ENCODE measurements at places on chromosomes 7 and 10.
A peak's percentile ranks its signal among the peaks of the same experiment; 100 is the strongest.

DNA sequence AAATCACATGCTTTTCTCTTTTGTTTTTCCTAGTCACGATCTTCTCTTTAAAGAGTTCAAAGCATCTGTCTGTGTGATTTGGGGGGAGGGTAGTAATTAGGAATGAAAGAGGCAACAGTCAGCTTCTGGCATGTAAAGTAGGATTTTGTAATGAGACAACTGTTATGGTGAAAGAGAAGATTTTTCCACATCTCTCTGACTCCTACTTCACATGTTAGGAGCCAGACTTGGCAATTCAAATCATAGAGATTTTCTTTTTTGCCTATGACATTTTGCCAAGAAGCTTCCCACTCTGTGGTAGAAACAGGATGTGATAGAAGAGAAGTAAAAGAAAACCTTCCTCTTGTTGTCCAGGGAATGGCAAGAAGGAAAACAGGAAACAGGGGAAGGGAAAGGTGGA is 38.3 kb upstream of the KLHL7 start:
- DNase-seq = no peak

- DNase-seq = no peak
Measured at GRCh38 chr10:50402466-50402865, 151.2 kb upstream of the ASAH2 start.

GRCh38 chr7:130471974-130472373 is 19.9 kb upstream of the MEST start:
- DNase-seq = no peak

- DNase-seq = no peak
Measured at GRCh38 chr10:78537018-78537417, 503.4 kb downstream of the RPS24 start.

DNA sequence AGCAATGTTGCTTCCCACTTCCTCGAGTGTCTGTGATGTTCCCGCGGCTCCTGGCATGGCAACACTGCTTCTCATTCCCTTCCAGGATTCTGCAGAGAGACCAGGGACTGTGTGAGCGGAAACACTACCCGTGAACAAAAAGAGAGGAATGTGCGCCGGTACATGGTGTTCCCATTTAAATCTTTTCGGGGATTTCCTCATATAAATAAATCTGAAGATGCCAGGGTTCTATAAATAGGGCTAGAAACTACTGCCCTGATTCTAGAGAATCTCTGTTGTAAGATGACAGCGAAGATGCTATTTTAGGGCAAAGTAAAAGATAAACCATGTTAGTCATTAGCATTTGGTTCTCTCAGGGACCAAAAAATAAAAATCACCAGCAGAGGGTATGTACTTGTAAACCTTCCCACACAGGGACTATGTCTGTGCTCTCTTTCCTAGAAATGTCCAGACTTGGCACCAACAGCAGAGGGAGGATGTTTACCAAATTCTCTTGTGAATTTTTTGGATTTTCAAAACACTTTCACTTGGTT is 92.2 kb upstream of the DDC start:
- no peak for DNase-seq

DNA sequence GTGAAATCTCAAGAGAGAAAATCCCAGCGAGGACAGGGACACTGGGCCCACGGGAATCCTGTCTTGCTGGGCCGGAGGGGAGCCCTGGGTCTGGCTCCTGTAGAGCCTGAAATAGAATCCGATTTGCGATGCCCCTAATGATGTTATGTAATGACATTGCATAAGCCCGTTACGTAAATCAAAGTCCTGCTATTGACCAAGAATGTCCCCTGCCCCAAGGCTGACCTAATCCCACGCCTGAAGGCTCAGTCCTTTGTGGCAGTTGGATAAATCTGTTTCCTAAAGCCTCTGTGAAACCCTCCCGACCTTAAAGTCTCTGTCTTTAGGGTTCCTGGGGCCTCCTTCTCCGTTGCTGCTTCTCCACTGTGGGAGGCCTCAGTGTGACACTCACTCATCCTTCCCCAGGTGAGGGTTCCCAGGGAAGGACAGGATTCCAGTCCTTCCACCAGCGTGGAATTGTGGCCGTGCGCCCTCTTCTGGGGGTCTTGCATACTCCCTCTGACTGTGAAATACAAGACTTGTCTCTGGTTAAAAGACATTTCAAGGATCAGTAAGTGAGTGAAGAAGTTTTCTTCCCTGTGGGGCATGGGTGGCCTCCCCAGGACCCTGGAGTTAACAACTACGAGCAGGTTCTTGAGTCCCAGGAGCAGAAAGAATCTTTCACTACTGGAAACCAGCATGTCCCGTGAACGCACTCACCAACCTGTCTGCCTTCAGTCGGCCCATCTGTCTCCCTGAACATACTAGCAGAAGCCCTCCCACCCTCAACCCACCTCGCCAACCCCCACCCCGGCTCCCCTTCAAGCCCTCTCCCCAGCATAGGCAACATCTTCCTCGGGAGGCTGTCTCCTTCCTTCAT is 19.8 kb downstream of the ZNF467 start:
- DNase-seq = no peak

DNA sequence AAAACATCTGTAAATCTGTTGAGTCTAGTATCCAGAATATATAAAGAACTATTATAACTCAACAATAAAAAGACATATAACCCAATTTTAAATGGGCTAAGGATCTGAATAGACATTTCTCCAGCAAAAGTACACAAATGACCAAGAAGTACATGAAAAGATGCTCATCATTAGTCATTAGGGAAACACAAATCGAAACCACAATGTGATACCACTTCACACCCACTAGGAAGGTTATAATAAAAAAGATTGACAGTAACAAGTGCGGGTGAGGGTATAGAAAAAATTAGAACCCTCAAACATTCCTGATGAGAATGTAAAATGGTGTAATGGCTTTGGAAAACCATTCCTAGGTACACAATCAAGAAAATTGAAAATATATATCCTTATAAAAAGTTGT is 4.1 kb downstream of the XPNPEP1 start:
- DNase-seq = no peak

- no peak for DNase-seq
Measured at GRCh38 chr7:8146788-8147413, 115.1 kb downstream of the ICA1 start.

- DNase-seq = no peak
Measured at GRCh38 chr10:37269554-37270256, 144.3 kb downstream of the ANKRD30A start.

- no peak for DNase-seq
Measured at GRCh38 chr7:105664816-105665525, 83.7 kb upstream of the EFCAB10 start.

- DNase-seq = no peak
Measured at GRCh38 chr10:91104193-91105041, 116.0 kb upstream of the PCGF5 start.

- no peak for DNase-seq
Measured at GRCh38 chr10:59362959-59363381, 621 bp upstream of the FAM13C start.

GRCh38 chr7:3089493-3089892 is 45.8 kb upstream of the CARD11 start:
- DNase-seq = no peak

DNA sequence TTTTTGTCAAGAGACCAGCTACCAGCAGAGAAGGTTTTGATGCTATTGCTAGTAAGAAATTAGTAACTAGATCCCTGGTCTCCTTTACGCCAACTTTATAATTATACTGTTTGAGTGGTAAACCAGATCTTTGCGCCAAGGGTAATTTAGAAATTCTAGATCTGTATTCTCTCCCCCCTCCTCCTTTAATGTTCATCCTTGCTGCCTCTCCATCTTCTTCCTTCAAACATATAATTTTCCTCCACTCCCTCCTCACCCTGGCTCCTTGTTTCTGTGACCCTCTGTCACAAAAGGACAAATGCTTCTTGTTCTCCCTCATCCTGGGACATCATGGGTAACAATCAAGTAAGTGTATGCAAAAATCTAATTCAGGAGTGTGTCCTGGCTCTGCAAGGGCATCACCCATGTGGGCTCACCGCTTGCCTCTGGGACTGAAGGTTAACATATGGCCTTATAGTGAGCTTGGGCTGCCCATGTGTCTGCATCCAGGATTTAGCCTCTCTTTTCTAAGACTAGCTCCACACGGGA is 121.2 kb downstream of the BAMBI start:
- no peak for DNase-seq

- DNase-seq = no peak
Measured at GRCh38 chr7:98638853-98639252, 21.8 kb downstream of the NPTX2 start.

GRCh38 chr10:58019863-58020537 is 247.7 kb downstream of the IPMK start:
- no peak for DNase-seq

- DNase-seq = no peak
Measured at GRCh38 chr7:133723044-133723443, 404.1 kb upstream of the LRGUK start.

DNA sequence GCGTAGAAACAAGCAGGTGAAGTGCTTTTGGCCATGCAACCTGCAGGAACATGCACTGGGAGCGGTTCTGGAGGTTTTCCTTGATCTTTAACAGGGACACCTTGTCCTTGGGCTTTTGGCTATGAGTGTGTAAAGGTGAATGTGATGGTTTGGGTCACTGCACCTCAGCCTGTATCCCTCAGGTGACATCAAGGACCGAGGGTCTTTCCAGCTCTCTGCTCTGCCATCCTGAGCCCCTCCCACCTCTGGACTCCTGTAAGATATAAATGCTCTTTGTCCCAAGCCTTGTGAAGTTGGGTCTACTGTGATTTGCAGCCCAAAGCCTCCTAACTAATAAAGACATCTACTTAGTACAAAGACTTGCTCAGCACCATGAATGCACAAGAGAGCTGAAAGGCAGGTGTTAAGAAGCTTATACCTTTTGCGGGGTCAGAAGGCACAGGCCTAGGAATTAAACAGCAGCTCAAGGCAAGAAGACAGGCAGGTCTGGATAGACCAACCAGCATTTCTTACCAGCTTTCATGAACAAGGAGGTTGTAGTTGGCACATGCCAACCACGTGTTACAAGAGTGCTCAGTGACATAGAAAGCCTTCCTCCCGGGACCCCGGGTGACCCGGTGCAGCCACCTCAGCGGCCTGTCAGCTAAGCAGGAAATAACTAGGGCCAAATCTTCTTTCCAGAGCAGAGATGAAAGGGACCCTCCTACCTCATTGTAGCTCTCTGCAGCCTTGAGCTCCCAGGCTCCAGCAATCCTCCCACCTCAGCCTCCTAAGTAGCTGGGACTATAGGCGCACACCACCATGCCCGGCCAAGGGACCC is 89.9 kb downstream of the CARD11 start:
- DNase-seq = no peak

GRCh38 chr10:118356628-118357027 is 14.5 kb upstream of the FAM204A start:
- DNase-seq = no peak

DNA sequence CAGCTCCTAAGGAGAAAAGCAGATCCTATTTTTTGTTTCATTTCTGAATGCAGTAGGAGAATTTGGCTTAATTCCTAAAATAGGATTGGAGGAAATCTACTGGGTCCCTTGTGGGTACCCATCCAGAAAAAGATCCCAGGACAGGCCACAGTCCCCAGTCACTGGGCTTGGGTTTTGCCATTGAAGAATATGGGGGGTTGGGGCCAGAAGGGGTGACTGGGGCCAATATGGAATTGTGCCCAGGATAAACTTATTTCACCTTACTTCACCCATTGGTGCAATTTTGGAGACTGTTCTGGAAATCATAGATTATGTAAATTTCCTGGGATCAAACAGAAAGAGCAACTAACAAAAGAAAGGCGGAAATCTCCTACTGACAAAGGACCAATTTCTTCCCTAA is 5.0 kb downstream of the HOXA5 start:
- DNase-seq = no peak

GRCh38 chr10:10956681-10957542 is 60.8 kb upstream of the CELF2 start:
- DNase-seq = no peak

DNA sequence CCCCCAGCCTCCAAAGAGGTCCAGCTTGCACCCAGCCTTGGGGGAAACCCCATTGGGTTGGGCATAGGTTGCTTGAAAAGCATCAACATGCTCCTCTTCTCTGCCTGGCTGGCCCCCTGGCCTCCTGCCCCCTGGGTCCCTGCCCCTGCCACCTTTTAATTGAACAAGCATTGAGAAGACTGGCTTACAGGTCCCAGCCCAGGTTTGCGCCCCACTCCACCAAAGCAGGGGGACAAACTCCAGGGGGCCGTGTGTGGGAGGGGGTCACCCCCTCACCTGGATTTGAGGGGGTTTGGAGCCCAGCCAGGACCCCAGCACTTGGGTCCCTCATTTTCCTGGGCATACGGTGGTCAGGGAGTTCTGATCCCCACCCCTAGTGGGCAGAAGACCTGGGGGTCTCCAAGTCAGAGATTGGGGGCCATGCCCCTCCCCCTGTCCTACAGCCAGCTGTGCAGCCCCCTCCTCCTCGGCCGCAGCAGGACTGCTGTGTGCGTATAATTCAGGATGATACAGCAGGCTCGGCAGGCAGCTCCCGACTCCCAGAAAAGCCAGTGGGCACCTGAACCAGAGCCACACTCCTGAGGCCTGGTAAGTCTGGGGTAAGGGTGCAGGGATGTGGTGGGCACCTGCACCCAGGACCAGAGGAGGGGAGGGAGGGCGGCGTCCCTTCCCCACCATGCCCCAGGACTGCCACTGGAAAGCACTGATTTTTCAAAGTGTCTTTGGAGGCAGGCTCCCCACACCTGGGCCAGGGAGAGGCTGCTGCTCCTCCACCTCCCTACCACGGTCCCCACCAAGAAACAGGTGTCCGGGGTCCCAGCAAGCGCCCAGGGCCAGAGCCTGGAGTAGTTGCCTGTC is 1.7 kb downstream of the ELFN1 start:
- DNase-seq = peak; percentile 4

DNA sequence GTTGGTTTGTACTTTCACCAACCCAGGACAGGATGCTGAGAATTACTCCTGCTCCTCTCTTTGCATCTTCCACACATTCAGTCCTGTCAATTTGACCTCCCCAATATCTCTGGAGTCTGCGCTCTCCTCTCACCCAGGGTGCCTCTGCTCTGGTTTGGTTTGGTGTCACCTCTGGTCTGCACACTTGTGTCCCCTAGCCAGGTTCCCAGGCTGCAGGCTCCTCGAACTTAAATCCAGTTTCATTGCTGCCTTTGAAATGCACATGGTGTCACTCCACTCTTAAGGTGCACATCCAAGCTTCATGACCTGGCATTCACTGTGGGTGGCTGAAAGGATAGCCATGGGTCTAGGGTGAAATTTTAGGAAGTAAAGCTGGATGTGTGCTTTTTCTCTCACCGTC is 271.6 kb downstream of the RPS24 start:
- no peak for DNase-seq

Data from activated B cell treated with CpG ODN at 0.5 μM for 24 hours (primary cell).